Hepatocyte (in vitro differentiated cells): ENCODE measurements at places on chromosomes 11 and 22. TPM values are rescaled to one million over a fixed set of nuclear protein-coding genes. Genes with fewer than 3 reads are reported as not detected.

Gene C22orf23
- polyA plus RNA-seq = 0.29 TPM in 1 of 2 replicates, not detected in the other

Gene OR5F1
- polyA plus RNA-seq = not detected in 2 replicates

Gene NPAS4
- polyA plus RNA-seq = 0.31 TPM in 1 of 2 replicates, not detected in the other

GRCh38 chr11:134587345-134587744 lies 175.3 kb upstream of the B3GAT1 start:
- DNase-seq = no peak

DNA sequence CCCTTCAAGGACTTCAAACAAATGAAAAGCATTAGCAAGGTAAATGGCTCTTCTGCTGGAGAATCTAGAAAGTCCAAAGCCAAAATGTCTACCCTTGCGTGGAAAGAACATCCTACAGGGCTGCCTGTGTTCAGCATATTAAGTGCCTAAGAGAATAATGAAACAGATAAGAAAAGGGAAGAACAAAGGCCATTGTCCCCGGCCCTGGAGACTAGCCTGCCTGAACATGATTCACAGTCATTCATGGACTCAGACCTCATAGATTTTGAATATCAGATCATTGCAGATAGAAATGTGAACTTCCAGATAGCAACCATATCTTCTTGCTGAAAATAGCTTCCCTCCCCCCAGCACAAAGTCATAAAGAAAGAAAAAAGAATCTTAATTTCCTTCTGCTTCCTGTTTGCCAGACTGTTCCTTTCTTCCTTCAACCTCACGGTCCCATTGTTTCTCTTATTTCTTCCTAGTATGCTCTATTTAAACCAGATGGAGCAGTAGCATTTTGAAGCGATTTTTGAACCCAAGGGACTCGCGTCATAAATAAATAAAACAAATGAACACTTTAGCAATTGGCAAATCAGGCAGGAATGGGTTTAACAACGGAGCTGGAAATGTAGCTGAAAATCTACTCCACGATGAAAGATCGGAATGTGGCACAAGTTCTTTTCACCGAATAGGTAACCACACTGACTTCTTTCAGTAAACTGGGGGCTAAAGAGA lies 408.2 kb upstream of the CCDC90B start:
- DNase-seq = no peak

- no peak for DNase-seq
Measured at GRCh38 chr22:26724414-26724813, 67.0 kb downstream of the MIAT start.

Gene SSH3
- polyA plus RNA-seq = 49.5 and 66.4 TPM in 2 replicates

DNA sequence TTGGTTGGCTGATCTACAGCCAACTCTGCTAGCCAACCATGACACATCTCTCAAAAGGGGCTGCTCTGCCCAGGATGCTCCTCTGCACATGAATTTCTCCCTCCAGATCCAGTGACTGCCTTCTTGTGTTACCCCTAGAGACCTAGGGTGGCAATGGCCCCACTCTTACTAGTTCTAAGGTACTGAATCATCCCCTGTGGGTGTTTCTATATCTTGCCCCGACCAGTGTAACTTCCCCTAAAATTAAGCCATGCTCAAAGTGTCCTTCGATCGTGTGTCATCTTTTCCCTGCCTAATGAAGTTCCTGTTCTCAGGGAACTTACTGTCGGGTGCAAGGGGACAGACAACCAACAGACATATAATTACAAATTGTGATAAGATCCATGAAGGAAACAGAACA lies 113.3 kb downstream of the FAM76B start:
- no peak for DNase-seq

DNA sequence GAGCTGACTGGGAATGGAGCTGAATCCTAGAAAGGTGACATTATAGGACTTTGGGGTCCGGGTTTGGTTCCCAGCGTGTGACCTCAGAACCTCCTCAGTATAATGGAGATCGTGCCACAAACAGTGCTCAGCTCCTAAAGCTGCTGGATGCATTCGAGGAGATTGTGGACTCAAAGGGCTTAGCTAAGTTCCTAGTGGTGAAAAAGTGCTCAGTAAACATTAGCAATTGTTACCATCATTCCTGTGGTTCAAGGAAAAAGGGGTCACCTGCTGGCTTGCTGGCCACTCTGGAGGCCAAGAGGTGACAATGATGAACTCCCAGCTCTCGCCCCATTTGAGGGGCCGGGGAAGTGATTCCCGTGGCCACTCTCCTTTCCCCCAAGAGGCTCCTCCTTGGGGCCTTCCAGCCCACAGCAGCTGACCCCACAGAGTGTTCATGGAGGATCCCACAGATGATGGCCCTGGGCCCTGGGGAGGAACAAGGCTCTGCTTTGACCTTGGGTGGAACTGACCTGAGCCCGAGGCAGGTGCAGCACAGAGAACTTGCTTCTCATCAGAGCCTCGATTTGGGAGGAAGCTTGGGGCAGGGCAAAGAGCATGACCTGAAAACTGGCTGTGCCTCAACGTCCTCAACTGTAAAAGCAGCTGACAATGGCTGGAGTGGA lies 40.1 kb downstream of the TRIM29 start:
- no peak for DNase-seq

- DNase-seq = no peak
Measured at GRCh38 chr11:15940462-15941205, 415.7 kb downstream of the SOX6 start.
